ENCODE measurements at places on chromosomes 6 and 20.

GRCh38 chr20:62494980-62495748 lies 19.4 kb upstream of the GATA5 start:
- H3K4me3 ChIP-seq: no peak overlapping the region
- no peaks in the 10 kb centered on the region for H3K4me1 ChIP-seq
- no peaks in the 10 kb centered on the region for H3K27me3 ChIP-seq
- no peak for DNase-seq
- H3K36me3 ChIP-seq: no peaks in the 10 kb centered on the region

DNA sequence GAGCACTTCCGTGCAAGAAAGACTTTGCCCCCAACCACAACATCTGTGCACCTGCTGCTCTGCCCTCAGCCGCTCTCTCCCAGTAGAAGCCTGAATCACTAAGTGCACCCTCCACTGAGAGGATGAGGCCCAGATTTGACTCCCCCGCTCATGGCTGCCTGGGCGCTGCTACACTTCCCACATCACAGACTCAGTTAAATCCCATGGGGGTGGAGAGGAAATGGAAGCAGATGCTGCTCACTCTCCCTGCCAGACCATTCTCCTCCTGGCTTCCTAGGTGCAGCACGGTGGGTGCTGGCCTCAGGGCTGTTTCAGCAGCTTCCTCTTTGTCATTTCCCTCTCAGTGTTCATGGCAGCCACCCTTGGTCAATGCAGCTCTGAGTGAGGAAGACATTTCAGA lies 4.8 kb downstream of the CST5 start:
- peaks cover 2% of the 10 kb centered on the region for H3K4me1 ChIP-seq
- H3K4me3 ChIP-seq: no peak overlapping the region
- H3K27ac ChIP-seq: no peak overlapping the region
- no peak for DNase-seq
- H3K36me3 ChIP-seq: no peaks in the 10 kb centered on the region
- no peaks in the 10 kb centered on the region for H3K27me3 ChIP-seq

DNA sequence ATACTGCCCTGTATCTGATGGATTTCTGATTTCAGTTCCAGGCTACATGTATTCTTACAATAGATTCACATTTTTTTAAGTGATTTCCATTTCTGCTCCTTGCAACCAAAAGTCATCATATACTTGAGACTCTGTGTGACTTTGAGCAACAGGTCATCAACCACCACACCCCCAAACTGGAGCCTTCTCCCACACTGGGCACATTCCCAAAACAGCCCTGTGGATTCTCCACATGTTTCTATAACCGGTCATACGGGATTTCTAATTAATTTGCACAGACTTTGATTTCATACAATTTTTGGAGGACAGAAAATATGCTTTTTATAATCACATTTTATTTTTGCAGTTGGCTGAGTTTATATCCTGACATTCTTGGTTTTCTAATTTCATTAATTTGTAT lies 317.2 kb upstream of the ID4 start:
- no peak overlapping the region for H3K27ac ChIP-seq
- no peak for DNase-seq
- no peaks in the 10 kb centered on the region for H3K4me1 ChIP-seq

- no peaks in the 10 kb centered on the region for H3K27me3 ChIP-seq
- H3K36me3 ChIP-seq: no peaks in the 10 kb centered on the region
- H3K27ac ChIP-seq: no peak overlapping the region
- H3K4me3 ChIP-seq: no peak overlapping the region
- DNase-seq: no peak
- no peaks in the 10 kb centered on the region for H3K4me1 ChIP-seq
Observed at GRCh38 chr20:6921717-6922386, 154.4 kb downstream of the BMP2 start.

GRCh38 chr6:128491610-128492206 lies 28.7 kb downstream of the PTPRK start:
- no peaks in the 10 kb centered on the region for H3K4me1 ChIP-seq
- H3K36me3 ChIP-seq: no peaks in the 10 kb centered on the region
- peak overlapping the region; percentile 10 for H3K27ac ChIP-seq
- H3K4me3 ChIP-seq: peak overlapping the region; percentile 49
- no peak for DNase-seq

DNA sequence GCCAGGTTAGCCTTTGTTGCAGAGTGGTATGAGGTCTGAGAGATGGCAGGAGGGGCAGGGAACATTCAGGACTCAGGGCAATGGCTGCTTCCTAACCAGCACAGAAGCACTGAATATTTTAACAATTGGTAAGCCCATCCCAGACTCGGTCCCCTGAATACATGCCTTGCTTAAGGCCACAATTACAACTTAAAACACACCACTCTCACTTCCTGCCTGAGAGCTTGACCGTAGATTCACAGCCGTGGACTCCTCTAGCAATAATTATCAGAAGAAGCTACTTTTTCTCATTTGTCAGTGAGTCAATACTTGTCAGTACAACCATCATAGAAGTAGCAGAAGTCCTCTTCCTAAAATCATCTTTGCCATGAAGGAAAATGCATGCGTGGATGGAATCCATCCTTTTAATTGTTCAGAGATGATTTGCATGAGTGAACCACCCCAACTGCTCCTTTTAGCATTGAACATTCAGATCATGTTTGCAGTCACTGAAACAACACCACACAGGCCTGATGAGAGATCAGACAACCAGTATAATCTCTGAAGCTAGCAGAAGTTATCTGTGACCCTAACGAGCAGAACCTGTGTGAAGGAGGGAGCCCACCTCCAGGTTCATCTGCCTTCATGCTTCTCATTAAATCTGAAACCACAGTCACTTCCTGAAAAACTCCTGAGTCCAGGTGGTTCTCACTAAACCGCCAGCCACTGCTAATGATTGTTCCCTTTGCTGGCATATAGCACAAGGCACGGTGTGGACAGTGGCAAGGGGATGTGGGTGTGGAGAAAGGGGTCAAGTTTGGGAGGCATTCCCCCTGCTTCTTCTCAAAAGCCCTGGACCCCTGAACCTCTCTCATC lies 333.9 kb upstream of the CNR1 start:
- no peak overlapping the region for H3K4me3 ChIP-seq
- no peaks in the 10 kb centered on the region for H3K27me3 ChIP-seq
- H3K27ac ChIP-seq: no peak overlapping the region
- DNase-seq: no peak

GRCh38 chr6:49713346-49713745 lies at the start of gene CRISP2:
Gene CRISP2, minus strand, starts transcription at chr6:49713543. Its CDS starts 4,347 bp downstream, at chr6:49709196.
- H3K36me3 ChIP-seq: no peaks in the 10 kb centered on the region
- no peaks in the 10 kb centered on the region for H3K4me1 ChIP-seq
- no peaks in the 10 kb centered on the region for H3K27me3 ChIP-seq
- peak; percentile 44 for DNase-seq
- no peak within 1 kb of the TSS for H3K27ac ChIP-seq

DNA sequence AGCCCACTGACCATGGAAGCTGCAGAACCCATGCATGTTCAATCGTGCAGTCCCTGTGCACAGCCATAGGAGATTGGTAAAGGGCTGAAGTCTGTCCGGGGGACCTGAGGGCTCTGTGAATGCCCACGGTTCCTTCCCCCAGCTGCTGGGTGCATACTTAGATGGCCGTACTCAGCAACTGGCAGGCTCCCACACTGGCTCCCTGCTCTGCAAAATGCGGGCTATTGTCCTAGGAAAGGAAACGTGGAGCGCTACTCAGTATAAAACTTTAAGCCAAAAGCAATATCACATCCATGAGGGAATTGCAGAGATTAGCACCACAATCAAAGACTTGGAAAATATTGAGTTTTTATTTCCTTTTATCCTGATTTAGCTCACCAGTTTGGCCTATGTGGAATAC lies 202.0 kb downstream of the WDR27 start:
- no peaks in the 10 kb centered on the region for H3K27me3 ChIP-seq
- DNase-seq: no peak
- no peak overlapping the region for H3K27ac ChIP-seq
- no peaks in the 10 kb centered on the region for H3K36me3 ChIP-seq
- no peaks in the 10 kb centered on the region for H3K4me1 ChIP-seq

Data from kidney (tissue), 22 donors.